ENCODE measurements at places on chromosomes 5 and 9. TPM values are rescaled to one million over a fixed set of nuclear protein-coding genes. Genes with fewer than 3 reads are reported as not detected.

Gene CTXN3
- total RNA-seq, result not detected

Gene DMRT1
- not detected for total RNA-seq

Gene CA9
- 6.1 TPM for total RNA-seq

Gene BARHL1
- not detected for total RNA-seq

Gene CDKN2A
- not detected for total RNA-seq

Gene GFPT2
- total RNA-seq, result 34.6 TPM

Gene PLAC8L1
- total RNA-seq, result 0.49 TPM

Gene PIP5KL1
- total RNA-seq, result 2.1 TPM

Gene FOXD4L6
- total RNA-seq, result not detected

Gene CHSY3
- total RNA-seq, result 0.04 TPM

Gene PCSK1
- total RNA-seq, result 0.56 TPM

Gene TTC39B
- total RNA-seq, result 1.0 TPM

Gene PCDHGA5
- total RNA-seq, result 0.07 TPM

Gene ADAMTS16
- 1.8 TPM for total RNA-seq

Gene ENC1
- total RNA-seq, result 13.8 TPM

Gene TIMD4
- total RNA-seq, result 0.72 TPM
